Upper lobe of left lung (tissue), 6 donors: ENCODE measurements at places on chromosomes 4 and X.

DNA sequence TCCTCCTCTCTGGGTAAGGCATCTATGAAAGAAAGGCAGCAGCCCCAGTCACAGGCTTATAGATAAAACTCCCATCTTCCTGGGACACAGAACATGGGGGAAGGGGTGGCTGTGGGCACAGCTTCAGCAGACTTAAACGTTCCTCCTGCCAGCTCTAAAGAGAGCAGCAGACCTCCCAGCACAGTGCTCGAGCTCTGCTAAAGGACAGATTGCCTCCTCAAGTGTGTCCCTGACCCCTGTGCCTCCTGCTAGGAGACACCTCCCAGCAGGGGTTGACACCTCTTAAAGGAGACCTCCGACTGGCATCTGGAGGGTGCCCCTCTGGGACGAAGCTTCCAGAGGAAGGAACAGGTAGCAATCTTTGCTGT is 89.9 kb downstream of the EFHC2 start:
- DNase-seq: no peak

DNA sequence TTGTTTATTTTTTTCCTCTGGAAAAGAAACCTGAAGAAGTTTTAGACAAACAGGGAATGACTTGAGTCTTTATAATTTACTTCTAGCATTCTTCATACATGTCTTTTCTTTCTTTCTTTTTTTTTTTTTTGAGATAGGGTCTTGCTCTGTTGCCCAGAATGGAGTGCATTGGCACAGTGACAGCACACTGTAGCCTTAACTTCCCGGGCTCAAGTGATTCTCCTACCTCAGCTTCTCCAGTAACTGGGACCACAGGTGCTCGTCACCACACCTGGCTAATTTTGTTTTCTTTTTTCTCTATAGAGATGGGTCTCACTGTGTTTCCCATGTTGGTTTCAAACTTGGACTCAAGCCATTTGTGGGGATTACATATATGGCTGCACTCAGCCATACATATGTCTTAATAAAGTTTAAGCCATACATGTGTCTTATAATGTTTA is 71.8 kb downstream of the RAPGEF2 start:
- DNase-seq: no peak

- no peak for DNase-seq
Observed at GRCh38 chrX:46554942-46555341, 9.7 kb upstream of the ZNF674 start.

GRCh38 chrX:78377186-78377585 is 49.8 kb upstream of the CYSLTR1 start:
- no peak for DNase-seq

GRCh38 chr4:180852738-180853137 is 1390.5 kb upstream of the TENM3 start:
- no peak for DNase-seq

GRCh38 chrX:77174680-77175519 is 272.3 kb upstream of the FGF16 start:
- no peak for DNase-seq

GRCh38 chr4:185194924-185195888 is 8.6 kb downstream of the CFAP97 start:
- DNase-seq: no peak
